Stimulated activated CD4-positive, alpha-beta T cell treated with anti-CD3 and anti-CD28 coated beads, Interleukin-15, amount 100 ng/mL, for 1 hour (primary cell): ENCODE measurements at places on chromosomes 7 and 10.
A peak's percentile ranks its signal among the peaks of the same experiment; 100 is the strongest.

GRCh38 chr10:8229153-8229552 lies 174.7 kb downstream of the GATA3 start:
- DNase-seq, result no peak

DNA sequence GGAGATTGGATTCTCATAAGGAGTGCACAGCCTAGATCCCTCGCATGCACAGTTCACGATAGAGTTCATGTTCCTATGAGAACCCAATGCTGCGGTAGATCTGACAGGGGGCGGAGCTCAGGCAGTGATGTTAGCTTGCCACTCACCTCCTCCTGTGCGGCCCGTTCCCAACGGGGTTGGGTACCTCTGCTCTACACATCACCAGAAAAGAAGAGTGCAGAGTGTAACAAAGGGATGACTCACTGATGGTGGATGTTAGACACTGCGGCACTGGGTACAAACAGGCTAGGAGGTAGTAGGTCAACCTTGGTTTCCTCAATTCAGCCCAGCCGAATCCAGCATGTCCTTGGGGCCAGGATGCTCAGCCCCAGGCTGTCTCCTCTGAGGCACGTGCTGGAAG lies 66.8 kb upstream of the CHST15 start:
- no peak for DNase-seq

GRCh38 chr10:61779276-61779675 lies 116.5 kb downstream of the CABCOCO1 start:
- no peak for DNase-seq

- DNase-seq, result no peak
Observed at GRCh38 chr7:28407651-28408050, 4.7 kb upstream of the CREB5 start.

GRCh38 chr10:126455766-126456405 lies 67.6 kb upstream of the ADAM12 start:
- DNase-seq, result no peak

GRCh38 chr10:111034598-111035310 lies 42.1 kb upstream of the ADRA2A start:
- DNase-seq, result no peak

GRCh38 chr7:116953372-116953905 lies at the start of gene ST7:
TSS of gene ST7 (plus strand) at chr7:116953501. CDS start at chr7:116953541, 40 bp downstream.
- peak; percentile 33 for DNase-seq

- DNase-seq, result no peak
Observed at GRCh38 chr7:115299397-115300037, 377.6 kb downstream of the MDFIC start.

DNA sequence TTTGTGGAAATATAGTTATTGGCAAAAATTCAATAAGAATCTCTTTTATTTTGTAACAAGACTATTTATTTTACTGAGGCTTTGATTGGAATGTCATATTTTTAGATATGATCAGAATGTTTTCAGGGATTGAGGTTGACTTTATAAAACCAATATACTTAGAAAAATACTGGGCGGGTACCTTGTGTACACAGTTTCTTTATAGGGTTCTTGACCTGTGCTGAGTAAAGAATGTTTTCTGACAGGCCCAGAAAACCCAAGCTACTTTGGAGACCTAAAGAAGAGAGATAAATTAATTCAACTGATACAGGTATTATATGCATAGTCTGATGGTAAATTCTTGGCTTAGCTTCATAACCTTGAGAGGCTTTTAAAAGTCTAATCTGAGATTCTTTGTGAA lies 23.9 kb upstream of the SPAM1 start:
- DNase-seq, result no peak

DNA sequence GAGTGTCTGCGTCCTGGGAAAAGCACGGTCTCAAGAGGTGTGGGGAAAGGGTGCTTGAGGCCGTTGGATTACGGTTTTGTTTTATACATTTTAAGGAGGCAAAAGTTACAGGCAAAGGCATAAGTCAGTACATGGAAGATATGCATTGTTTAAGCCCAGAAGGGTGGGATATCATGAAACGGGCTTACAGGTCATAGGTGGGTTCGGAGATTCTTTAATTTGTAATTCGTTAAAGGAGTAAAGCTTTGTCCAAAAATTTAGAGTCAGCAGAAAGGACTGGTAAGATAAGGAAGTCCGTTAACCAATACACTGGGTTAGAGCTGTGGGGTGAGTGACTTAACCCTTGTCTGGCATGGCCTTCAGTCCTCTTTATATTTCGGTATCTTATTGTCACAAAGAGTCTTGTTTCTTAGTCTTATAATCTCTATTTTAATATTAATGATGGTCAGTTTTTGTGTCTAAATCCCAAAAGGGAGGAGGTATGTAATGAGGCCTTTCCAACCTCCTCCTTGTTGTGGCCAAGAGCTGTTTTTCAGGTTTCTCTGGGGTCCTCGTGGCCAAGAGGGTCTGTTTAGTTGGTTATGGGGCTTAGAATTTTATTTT lies 12.7 kb downstream of the TSPAN14 start:
- DNase-seq, result no peak

GRCh38 chr10:23197416-23197861 lies 5.3 kb downstream of the PTF1A start:
- no peak for DNase-seq

DNA sequence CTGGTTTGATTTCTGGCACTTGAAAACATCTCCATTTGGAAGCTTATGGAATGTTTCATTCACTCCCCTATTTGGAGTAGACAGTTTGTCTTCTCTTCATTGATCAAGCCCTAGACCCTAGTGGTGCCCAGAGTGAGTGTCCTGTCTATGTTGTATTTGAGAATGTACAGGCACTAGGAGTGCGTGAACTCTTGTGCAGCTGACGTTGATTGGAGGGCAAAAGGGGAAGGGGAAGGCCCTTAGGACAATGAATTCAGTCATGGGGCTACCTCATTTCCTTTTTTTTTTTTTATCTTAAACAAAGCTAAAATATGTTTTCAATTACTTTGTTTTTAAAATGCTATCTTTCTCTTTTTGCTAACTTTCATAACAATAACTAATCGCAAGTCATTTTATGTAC lies 66.5 kb downstream of the ADD3 start:
- DNase-seq, result no peak

DNA sequence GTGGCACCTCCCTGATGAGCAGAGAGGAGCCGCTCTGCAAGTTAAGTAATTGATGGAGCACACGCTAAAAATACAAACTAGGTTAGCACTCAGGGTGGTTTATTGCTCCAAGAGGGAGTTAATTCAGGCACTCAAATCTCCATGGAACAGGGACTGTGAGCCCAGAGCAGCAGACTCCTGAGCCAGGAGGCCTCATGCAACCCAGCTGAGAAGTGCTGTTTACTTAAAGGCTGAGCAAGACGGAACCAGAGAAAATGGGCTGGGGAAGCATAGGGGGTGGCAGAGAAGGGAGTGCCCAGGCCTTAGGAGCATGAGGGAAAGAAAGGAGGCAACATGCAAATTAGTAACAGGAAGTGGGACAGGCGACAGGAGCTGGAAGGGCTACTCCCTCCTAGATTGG lies 174.1 kb downstream of the KCNMA1 start:
- no peak for DNase-seq

GRCh38 chr10:59470570-59470969 lies 108.2 kb upstream of the FAM13C start:
- DNase-seq, result no peak

GRCh38 chr7:118185163-118185860 lies 1.3 kb downstream of the LSM8 start:
- DNase-seq, result no peak

- DNase-seq, result no peak
Observed at GRCh38 chr7:157476654-157477549, 140.1 kb downstream of the DNAJB6 start.

- DNase-seq, result no peak
Observed at GRCh38 chr7:68009716-68010115, 1013.1 kb downstream of the TYW1 start.

- DNase-seq, result no peak
Observed at GRCh38 chr7:15446722-15447121, 115.1 kb downstream of the AGMO start.

- no peak for DNase-seq
Observed at GRCh38 chr7:5549096-5549763, 125.6 kb upstream of the TNRC18 start.

DNA sequence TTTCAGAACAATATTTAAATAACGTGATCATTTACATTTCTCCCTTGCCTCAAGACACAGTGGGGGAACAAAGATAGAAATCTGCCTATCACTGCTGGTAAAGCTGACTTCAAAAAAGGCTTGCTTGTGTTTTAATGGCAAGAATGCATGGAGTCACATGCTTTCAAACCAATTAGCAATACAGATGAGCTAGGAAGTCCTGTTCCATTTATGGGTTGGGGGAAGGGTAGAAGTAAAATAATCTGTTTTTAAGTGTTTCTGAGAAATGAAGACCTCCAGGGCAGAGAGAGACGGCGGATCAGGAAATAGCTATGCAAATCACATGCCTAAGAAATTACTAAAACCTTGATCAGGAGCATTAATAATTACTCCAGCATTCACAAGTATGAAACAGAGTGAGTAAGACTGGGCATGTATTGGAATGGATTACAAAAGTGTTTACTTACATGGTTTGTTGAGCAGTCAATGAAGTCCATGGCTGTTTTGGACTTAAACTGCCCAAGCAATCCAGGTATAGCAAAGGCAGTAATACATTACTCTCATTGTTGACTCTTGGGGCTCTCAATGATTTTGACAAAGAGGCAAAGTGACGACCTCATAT lies 142.0 kb downstream of the ARID5B start:
- DNase-seq, result no peak

- DNase-seq, result no peak
Observed at GRCh38 chr7:149735779-149736477, 37.5 kb downstream of the ZNF467 start.

DNA sequence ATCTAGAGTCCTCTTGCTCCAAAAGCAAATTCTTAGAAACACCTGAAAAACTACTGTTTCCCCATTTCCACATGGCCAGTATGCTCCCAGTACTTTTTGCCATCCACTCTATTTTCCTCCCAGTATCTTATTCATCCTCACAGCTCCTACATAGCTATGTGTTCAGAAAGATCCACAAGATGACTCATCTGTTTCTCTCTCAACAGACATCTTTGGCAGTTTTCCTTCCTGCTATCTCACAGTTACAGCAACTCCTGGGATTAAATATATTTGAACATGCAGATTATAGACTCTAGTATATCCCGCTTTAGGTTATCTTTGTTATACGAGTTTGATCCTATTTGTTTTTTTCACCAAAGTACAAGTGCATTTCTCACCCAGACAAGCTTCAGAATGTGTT lies 675.6 kb upstream of the POT1 start:
- DNase-seq, result no peak

GRCh38 chr7:112134039-112134438 lies 72.2 kb downstream of the DOCK4 start:
- no peak for DNase-seq

- DNase-seq, result no peak
Observed at GRCh38 chr7:108332937-108333336, 123.3 kb downstream of the NRCAM start.

GRCh38 chr7:46900312-46901263 lies 681.3 kb downstream of the TNS3 start:
- DNase-seq, result no peak

DNA sequence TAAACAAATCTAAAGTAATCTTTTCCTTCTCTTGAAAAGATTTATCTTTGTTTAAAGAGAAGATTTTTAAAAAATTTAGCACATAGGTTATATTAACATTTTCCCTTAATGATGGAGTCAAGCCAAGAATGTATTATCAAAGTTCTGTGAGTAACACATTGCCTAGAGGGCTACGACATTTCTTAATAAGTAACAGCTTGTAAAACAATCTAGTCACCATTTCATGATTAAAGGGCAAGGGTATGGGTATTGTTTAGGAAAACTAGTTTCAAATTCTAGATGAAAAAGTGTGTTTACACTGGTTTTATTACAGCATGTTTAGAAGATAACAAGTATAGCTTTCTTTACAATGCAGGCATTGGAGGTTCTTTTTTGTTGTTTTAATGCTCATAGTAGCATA lies 28.6 kb upstream of the LAMB4 start:
- DNase-seq, result no peak

- DNase-seq, result no peak
Observed at GRCh38 chr10:24035761-24036160, 173.2 kb upstream of the KIAA1217 start.

DNA sequence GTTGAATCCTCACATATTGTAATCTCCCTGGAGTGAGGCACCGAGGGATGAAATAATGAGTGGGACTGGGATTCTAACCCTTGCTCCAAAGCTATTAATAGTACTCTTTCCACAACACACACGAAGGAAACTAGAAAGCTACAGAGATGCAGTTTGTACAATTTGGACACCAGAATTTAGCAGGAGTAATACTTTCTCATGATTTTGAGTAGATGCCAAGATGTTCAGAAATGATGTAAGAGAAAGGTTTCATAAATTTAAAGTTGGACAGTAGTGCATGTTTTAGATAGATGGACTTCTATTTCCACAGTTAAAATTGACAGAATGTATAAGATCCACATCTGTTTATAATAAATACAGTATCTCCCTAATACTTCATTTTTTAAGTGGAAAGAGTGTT lies 46.5 kb downstream of the PRR15 start:
- no peak for DNase-seq

DNA sequence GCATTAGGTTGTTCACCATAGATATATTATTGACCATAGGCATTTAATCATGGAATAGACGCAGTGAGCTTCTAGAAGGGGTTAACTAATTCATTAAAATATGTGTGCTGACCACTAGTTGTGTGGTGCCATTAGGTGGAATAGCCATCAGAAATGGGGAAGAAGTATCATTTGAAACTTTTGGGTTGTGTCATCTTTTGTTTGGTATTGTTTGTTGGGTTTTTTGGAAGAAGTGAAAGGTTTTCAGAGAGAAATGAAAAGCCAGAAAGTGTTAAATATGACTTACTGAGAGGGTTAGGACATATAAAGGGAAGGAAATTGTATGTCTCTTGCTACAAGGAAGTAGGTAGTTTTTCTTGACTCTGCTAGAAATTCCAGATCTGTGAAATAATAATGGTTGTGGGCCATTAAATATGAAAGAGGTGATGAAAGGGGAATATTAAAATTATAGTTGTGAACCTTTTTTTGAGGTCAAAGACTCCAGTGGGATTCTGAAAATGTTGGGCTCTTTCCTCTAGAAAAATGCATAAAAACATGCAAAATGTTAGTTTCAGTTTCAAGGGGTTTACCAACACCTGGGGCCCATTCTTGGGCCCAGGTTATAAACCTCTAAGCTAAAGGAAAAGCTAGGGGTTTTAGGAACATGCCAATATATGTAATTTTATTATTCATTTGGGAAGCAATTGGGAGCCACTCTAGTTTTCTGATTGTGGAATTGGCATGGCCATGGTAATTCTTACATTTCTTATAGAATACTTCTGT lies 348.5 kb downstream of the BBS9 start:
- DNase-seq, result no peak

DNA sequence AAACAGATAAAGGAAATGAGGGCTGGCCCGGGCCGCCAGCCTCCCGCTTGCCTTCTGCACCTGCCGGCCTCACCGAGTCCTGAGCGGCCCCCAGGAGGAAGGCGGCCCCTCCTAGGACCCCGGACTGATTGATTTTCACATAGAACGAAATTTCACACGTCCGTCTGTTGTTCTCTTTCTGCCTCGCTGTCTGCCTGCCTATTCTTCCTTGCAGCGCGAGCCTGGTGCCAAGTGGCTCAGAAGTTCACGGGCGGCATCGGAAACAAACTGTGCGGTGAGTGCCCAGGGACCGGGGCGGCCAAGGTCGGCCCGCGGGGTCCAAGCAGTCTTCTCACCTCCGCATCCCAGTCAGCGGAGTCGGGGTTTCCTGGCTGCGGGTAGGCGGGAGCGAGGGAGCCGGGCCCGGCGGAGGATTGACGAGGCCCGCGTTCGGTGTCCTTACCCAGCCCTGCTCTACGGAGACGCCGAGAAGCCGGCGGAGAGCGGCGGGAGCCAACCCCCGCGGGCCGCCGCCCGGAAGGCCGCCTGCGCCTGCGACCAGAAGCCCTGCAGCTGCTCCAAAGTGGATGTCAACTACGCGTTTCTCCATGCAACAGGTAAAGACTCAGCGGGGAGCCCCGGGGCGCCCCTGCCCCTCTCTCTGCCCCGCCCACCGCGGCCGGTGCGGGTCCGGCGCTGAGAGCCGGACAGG lies 967 bp downstream of the GAD2 start:
- DNase-seq, result no peak
